Fibroblast of skin of left biceps (primary cell): ENCODE measurements at places on chromosomes 5 and 9.

- peak; percentile 18 for DNase-seq
Observed at GRCh38 chr9:3200331-3200774, 325.4 kb downstream of the RFX3 start.

DNA sequence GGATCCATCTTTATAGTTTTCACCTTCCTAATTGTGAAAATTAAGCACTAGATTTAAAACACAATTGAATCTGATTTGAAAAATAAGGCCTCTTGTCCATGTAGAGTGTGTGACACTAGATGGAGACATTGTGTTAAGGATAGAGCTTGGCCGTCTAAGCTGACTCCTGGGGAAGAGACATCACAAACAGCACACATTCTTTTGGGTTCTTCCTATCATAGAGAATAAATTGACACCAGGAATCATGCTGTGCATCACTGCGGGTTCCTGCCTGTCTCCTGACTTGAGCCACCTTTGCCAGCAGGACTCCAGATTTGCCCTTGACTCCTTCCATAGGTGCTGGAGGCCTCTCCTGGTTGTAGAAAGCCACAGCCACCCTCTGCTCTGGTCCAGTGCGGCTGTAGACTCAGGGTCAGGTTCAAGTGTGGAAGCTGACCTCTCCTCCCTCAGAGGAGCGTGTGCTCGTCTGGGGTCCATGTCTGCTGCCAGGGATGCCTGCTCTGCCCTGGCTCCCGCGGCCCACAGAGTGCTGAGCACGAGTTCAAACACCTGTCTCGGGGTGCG lies 11.2 kb downstream of the ROPN1L start:
- peak; percentile 61 for DNase-seq

DNA sequence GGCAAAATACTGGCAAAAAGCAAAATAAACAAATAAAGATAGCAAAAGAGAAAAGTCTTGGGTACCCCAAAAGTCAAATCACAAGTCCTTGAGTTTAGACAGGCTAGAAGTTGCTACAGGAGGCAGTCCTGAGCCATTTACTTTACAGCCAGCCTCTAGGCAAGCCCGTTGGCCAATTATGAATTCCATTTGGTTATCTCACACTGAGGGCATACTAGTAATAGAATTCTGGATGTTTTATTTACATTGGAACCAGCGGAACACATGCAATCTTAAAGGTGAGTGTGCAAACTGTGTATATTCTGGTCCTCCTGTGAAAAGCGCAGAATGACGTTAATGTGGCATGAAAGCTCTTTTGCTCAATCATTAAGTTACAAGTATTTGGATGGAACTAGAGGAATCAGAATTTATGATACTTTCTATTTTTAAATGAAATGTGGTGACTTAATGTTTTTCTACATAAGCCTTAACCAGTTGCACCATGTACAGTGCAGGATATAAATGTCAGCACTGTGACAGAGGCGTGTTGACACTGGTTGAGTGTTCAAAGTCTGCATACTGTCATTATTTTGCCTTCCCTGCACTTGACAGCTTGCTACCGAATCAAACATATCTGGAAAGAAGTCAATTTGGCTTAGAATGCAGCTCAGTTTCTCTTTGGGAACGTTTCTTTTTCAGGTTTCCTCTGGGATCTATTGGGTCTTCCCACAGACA lies 7.9 kb downstream of the GDNF start:
- DNase-seq, result no peak

GRCh38 chr9:2469681-2470221 lies 151.8 kb upstream of the VLDLR start:
- no peak for DNase-seq

DNA sequence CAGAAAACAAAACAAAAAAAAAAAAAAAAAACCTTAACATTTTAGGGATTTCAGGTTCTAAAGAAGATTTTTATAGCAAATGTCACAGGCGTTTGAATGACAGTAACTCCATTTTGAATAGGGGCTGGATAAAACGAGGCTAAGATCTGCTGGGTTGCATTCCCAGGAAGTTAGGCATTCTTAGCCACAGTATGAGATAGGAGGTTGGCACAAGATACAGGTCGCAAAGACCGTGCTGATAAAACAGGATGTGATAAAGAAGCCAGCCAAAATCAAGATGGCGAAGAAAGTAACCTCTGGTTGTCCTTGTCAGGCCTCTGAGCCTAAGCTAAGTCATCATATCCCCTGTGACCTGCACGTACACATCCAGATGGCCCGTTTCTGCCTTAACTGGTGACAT lies 425.6 kb upstream of the PTPRD start:
- no peak for DNase-seq

- peak; percentile 70 for DNase-seq
Observed at GRCh38 chr5:158456756-158457155, 597.8 kb upstream of the CLINT1 start.

DNA sequence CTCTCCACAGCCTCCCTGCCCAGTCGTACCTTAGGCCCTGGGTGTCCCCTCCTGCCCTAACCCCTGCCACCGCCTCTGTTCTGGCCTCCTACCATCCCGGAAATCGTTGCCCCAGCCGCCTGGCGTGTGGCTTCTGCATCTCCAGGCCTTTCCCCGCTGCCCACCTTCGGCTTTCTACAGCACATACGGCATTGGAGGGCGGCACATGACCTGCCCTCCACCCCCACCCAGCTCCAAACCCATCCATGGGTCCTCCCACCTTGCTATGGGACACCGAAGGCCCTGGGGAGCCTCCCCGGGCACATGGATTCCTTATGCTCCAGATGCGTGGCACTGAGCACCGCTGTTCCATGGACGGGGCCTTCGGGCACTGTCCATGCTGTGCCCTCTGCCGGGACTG lies 32.0 kb downstream of the FGF18 start:
- no peak for DNase-seq

- no peak for DNase-seq
Observed at GRCh38 chr9:131739959-131740648, at the start of gene RAPGEF1. RAPGEF1 (minus strand) TSS chr9:131740076; CDS start chr9:131739830, 246 bp downstream.

GRCh38 chr5:42641336-42642005 lies 115.1 kb upstream of the CCDC152 start:
- no peak for DNase-seq
